IMR-90 (cell line): ENCODE measurements at places on chromosomes 5 and 9. TPM values are rescaled to one million over a fixed set of nuclear protein-coding genes. Genes with fewer than 3 reads are reported as not detected.
A peak's percentile ranks its signal among the peaks of the same experiment; 100 is the strongest.

GRCh38 chr9:104339692-104340091 lies 164.4 kb upstream of the OR13F1 start:
- no peak for DNase-seq

- DNase-seq, result no peak
Observed at GRCh38 chr5:136128481-136128880, 4.2 kb upstream of the SMAD5 start.

GRCh38 chr5:96629774-96630173 lies 32.4 kb upstream of the CAST start:
- DNase-seq, result peak; percentile 89

Gene IFNA21
- not detected in 2 replicates for total RNA-seq
